ENCODE measurements at places on chromosomes 4 and X.

DNA sequence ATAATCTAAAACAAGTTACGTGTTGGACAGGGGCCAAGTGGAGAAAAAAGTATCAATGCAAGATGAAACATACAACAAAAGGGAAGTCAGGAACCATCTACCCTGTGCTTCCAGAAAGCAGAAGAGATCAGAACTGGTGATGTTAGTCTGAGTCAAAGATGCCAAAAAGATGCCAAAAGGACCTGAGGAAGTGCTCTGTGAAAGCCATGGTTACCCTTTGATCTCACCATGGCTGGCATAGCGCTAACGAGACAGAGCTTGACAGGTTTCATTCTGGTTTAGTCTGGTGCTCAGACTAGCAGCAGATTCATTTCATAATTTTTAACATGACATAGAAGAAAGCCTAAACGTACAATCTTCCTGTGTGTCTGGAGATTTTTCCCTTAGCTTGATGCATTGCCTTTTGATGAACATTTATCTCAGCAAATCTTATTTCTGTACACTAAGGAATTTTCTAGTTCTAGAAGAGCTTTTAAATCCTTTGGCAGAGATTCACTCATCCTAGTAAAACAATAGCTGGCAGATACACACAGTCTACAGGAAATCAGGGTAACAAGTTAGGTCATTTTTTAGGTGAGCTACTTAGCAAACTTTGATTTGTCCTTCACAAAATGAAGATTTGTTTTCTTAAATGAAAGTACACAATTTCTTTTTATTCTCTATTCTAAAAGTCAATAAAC lies 87.7 kb downstream of the COL25A1 start:
- DNase-seq: no peak

- no peak for DNase-seq
Observed at GRCh38 chr4:188053302-188053701, 56.1 kb downstream of the TRIML2 start.

DNA sequence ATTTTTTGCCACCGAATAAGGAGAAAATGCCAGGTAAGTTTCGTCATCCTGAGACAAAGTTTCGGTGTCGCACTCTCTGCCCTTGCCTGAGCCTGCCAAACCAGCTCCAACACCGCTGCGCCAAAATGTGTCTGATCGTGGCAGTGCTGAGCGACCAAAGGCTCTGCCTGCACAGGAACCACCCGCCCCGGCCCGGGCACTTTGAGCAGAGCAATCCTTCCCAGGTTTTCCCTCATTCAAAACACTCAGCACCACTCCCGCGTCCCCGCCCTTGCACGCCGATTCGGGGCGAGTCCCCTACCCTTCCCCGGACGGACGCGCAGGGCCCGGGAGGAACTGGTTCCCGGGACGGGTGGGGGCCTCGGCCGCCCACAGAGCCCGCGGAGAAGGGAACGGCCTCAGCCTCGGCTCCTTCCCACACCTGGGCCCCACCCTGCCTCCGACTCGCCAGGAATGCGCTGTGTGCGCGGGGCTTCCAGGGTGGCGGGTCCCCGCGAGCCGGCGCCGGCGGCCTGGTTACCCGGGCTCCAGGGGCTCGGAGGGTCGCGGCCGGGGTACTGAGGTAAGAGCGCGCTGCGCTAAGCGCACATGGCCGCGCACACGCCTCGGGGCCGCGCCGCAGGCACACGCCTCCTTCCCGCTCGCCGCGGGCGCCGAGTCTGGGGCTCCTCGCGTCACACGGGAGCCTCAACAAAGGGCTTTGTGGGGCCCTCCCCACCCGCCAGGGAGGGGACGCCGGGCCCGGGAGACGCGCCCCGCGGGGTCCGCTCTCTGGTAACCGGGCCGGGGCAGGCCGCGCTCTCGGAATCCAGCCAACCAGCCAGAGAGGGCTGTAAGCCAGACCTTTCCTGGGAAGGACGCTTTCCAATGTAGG lies at the start of gene C4orf36:
Gene C4orf36, minus strand, starts transcription at position 661 of the 874 bp plus-strand sequence. CDS start 902 bp downstream, outside the sequence.
- peak; percentile 72 for DNase-seq

- no peak for DNase-seq
Observed at GRCh38 chr4:85407546-85407945, 67.4 kb upstream of the ARHGAP24 start.

- DNase-seq: no peak
Observed at GRCh38 chr4:169774466-169775445, 17.0 kb upstream of the HPF1 start.

- DNase-seq: no peak
Observed at GRCh38 chr4:81651243-81651899, 179.7 kb upstream of the RASGEF1B start.

DNA sequence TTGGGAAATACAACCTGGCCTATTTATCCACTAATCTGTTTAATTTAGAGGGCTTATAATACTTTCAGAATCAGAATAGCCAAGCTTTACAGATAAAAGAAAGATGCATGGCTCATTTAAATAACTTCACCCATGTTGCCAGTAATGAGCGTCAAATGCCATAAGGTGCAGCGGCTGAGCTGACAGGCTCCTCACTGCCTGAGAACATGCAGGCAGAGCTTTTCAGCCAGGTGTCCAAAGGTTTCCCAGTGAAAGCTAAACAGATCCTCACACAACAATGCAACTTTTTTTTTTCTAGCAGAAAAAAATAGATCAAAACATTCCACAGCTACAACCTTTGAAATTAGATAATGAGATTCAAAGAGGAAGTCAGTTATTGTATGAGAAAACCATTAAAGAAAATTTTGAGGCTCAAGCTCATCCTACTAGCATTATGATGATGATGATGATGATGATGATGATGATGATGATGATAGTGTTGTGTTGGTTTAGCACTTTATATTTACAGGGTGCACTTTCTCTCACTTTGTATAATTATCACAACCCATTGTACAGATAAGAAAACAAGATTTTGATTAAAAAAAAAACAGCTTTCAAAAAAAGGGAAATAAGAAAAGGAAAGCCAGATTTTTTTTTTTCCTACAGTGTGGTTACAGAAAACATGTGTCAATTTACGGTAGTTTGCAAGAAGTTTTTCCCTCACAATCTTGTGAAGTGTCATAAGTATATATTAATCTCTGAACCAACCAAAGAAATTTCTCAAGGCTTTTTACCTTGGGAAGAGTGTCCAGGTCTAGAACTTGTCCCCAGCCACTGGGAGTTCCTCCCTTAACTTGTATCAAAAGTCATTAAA lies 12.2 kb upstream of the TNIP3 start:
- no peak for DNase-seq

DNA sequence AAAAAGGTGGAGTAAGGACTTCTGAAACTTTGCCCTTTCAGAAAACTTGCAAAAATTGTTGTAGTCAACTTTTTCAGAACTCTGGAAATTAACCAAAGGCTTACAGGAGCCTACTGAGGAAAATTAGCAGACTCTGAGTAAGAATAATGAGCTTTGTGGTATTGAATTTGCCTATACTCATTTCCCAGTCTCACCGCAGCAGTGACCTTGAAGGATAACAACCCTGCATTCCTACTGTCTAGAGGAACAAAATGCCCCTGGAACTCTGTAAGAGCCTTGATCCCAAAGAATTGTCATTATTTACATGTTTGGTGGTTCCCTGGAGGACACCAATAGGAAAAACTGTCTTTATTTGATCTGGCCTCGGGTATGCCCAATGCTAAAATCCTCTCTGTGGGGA lies 57.9 kb downstream of the MND1 start:
- no peak for DNase-seq
